SJSA1 (cell line): ENCODE measurements at places on chromosomes 5 and 9.
A peak's percentile ranks its signal among the peaks of the same experiment; 100 is the strongest.

- DNase-seq, result no peak
Measured at GRCh38 chr5:34843497-34843896, 4.5 kb downstream of the TTC23L start.

DNA sequence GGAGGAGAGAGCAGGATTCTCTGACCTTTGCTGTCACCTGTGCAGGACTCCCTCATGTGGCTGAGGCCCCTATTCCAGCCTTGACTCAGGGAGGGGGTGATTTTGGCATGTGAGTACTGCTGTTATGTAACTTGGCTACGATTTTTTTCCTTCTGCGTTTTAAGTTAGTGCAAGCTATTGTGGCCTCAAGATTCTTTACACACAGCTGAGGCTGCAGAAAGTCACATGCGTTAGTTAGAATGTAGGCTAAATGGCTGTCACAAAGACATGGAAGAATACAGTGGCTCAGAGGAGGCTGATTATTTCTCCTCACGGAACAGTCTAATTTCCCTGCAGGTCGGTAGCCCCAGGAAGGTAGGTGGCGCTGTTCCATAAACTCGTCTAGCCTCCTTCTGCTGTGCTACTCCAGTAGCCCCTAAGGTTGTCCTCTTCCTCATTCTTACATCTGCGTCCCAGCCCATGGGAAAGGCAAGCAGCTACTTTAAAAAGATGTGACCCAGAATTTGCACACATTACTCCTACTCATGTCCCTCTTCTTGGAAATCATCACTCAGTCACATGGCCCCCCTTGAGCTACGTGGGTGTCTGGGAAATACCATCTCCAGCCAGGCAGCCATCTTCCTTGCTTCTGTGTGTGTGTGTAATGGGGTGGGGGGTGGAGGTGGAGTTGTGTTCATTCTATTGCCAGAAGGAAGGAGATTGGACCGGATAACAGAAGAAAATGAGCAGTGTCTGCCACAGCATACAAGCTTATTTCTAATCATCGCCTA is 486.6 kb downstream of the CCDC171 start:
- DNase-seq, result peak; percentile 11

DNA sequence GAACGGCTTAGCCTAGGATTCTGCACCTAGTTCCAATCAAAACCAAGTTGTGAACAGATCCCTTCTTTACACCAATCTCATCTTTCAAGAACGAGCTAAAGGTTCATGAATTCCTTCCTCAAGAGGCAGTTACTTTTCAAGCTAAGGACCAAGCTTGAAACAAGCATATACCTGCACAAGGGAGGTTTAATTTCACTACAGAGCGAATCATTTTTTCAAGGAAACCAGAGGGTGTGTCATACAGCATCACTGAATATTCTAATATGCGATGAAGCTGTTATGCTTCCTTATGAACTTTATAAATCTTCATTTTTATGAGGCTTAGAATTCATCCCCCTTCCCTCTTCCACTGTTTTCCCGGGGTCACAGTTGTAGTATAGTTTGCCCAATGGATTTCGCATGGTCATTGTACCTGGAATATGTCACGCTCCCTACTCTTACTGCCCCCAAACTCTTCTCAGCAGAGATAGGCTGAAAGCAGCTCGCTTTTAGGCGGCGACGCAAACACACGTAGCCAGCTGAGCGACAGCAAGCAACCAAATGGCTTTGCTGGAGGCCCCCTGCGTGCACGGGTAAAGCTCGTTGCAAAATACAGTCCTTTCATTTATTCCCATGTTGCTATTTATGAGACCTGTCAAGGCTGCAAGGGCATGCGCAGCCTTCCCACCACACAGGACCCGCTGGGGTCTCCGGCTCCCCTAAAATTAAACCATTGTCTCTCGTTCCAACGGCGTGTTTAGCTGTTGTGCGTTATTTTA is 832 bp downstream of the LMBRD2 start:
- DNase-seq, result no peak

- DNase-seq, result no peak
Measured at GRCh38 chr5:167295681-167296005, 995.8 kb upstream of the WWC1 start.

- no peak for DNase-seq
Measured at GRCh38 chr9:134868751-134869553, 11.7 kb upstream of the FCN2 start.

DNA sequence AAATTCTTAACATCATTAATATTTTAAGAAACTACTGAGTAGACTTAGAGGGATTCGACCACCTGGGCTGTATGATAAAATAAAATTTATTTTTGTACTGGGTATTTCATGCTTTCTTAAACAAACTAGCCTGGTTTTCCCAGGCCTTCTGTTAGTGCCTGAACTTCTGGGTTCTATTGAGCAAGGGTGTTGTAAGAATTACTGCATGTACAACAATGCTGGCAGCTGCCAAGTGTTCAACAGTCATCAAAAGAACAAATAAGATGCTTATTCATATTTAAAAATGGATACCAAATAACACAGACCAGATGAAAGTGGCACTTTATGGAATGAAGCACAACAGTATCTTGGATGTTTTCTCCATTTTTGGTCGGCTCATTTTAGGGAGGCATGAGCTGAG is 123.2 kb upstream of the FBXL7 start:
- no peak for DNase-seq

GRCh38 chr5:110104060-110104725 is 414.5 kb downstream of the MAN2A1 start:
- no peak for DNase-seq

- no peak for DNase-seq
Measured at GRCh38 chr5:111254613-111255012, 30.4 kb downstream of the CAMK4 start.

DNA sequence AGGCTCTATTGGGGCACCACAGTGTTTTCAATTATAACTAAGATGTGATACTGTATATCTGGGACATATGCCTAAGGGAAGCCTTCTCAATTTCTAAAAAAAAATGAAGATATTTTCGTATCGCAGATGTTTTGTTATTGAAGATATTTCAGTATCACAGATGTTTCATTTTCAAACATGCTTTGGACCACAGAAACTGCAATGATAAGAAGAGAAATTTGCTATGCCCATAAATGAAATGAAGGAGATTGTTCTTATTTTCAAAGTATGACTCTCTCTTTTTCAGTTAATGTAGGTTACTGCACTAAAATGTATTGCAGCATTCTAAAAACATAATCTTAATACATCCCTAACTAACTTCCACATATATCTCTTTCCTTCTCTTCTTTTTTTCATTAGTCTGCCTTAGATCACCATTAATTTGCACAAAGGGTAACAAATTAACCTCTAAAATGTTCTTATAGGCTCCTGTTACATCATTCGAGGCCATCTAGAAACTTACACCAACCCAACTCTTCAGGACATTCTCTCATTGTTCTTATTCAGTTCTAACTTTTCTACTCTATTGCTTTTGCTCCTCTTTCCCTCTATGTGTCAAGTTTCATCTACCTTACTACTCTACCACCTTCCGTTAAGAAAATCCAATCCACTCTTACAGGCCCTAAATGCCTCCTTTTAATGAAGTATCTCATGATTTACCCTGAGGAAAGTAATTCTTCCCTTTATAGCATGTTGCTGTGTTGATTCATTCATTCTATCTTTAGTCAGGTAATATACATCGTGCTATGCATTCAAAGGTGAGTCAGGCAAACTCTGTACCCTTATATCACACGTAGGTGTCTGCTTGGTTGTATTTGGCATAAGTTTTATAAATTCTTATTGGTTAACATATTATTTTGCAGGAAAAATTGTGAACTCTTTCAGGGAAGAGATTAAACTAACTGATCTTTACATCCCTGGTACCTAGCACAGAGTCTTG is 70.5 kb downstream of the ST8SIA4 start:
- no peak for DNase-seq

GRCh38 chr9:134198791-134199190 is 34.4 kb upstream of the RNU6ATAC start:
- DNase-seq, result no peak

DNA sequence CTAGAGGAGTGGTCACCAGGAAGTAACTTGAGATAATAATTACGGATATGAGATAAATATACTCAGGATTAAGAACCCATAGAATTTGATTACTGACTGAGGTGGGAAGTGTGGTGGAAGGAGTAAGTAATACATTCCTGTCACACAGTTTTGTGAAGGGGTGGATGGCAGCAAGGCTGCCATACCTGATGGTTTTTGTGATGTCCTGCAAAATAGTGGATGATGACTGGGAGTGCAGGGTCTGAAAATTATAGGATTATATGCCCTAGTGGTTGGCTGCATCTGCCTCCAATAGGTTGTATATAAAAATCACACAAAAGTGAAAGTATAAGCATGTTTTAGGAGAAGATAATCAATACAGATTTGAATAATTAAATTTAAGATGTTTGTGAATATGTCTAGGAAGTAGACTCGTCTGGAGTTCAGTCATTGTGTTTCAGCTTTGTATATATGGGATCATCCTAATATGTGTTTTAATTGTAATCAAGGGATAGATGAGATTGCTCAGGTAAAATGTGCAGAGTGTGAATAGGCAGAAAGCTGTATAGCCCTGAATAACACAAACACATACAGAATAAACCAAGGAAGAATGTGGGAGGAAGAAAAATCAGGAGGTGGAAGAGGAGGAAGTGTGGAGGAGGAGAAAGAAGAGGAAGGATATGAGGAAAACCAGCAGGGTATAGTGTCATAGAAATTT is 5.5 kb downstream of the SELENOP start:
- DNase-seq, result no peak

DNA sequence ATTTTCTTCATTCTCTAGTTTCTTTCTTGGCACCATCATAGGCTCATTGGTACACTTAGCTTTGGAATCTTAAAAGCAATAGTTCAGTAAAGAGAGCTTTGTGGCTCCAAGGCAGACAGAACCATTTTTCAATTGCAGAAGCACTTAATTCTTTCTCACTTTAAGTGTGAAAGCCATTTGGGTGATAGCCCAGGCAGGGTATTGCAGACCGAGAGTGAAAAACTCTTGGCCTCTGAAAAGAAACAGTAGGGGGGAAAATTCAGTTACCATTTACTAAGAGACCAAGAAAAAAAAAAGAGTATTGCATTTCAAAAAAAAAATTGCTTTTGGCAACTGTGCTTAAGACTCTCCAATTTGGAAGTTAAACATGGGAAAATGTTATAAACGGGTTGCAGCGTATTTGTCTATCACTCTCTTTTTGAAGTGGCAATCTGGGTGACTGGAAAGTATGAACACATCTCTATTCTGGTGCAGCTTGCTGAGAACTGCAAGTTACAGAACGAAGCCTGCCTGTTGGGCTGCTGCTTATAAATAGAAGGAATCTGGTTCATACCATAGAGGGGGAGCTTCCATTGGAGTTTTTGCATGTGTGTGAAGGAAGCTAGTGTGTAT is 170.5 kb downstream of the TLE4 start:
- no peak for DNase-seq

DNA sequence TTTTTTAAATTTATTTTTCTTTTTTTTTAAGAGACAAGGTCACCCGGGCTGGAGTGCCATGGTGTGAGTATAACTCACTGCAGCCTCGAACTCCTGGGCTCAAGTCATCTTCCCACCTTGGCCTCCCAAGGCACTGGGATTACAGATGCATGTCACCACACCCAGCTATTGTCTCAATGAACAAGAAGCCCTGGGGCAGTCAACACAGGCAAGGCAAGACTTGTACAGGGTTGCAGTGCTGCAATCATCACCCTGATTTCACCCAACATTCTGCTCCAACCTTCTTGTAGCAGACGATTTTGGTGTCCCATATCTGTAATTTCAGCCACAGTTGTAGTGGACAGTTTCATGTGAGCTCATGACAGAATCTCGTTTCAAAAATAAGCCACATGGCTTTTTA is 205.8 kb upstream of the KIF2A start:
- no peak for DNase-seq

DNA sequence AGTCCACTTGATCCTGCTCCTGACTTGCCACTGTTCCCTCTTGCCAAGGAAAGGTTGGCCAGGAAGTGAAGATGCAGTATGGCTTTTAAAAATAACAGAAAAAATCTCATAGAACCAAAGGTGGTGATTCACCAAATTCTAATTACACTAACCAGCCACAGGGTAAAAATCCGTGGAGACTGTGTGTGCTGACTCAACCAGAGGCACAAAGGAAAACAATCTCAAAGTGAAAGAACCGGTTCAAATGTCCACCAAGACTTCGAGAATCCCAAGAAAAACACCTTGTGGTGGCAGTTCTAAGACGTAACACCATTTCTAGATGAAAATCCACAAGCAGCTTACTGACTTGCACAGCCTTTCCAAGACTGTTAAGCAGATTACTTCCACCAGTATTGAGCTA is 279.1 kb downstream of the TLE1 start:
- peak; percentile 68 for DNase-seq

DNA sequence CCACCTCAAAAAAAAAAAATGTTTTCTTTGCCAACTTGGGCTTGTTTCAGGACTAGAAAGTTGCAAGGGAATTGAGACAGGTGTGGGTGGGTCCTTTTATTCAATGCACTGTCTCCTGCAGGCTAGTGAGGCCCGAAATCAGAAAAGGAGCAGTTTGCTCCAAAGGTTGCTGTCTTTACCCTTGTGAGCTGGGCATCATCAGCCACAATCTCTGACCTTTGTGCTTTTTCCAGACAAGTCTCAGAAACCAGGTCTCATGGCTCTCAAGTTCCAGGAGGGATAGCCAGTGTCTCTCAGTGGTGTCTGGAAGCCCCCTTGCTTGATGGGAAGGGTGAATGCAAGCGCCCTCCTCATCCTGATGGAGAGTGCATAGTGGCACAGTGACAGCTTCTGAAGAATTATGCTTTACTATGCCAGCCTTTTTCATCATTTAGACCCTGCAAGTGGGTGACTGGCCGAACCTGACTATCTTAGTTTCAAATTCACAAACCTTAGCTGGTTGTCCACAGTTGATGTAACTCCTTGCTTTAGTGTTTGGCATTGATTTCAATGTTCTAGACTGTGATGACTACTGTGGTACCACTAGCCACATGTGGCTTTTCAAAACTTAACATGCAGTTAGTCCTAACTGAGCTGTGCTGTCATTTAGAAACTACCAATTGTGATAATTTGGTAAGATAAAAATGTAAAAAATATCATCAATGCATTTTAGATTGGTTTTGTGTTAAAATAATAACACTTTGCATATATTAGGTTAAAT is 468.6 kb downstream of the GADD45G start:
- DNase-seq, result no peak

GRCh38 chr9:72597181-72597517 is 75.7 kb downstream of the TMC1 start:
- no peak for DNase-seq

GRCh38 chr9:136177224-136177623 is 27.7 kb downstream of the LHX3 start:
- no peak for DNase-seq

DNA sequence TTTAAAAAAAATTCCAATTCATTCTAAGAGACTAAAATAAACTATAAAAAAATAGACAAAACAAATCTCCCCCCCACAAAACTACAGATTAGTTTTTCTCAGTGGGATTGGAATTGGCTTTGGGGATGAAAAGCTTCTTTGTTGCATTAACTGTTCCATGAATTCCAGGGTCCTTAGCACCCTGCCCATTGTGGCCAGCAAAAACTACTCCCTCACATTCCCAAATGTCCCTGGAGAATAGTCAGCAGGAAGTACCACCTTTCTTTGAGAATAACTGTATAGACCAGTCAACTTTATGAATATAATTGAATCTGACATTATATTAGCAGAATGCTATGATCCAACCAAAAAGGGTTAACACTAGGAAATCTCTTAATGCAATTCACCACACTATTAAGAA is 147.9 kb downstream of the LPAR1 start:
- DNase-seq, result no peak
